ENCODE measurements at places on chromosomes 11 and 22. TPM values are rescaled to one million over a fixed set of nuclear protein-coding genes. Genes with fewer than 3 reads are reported as not detected.

DNA sequence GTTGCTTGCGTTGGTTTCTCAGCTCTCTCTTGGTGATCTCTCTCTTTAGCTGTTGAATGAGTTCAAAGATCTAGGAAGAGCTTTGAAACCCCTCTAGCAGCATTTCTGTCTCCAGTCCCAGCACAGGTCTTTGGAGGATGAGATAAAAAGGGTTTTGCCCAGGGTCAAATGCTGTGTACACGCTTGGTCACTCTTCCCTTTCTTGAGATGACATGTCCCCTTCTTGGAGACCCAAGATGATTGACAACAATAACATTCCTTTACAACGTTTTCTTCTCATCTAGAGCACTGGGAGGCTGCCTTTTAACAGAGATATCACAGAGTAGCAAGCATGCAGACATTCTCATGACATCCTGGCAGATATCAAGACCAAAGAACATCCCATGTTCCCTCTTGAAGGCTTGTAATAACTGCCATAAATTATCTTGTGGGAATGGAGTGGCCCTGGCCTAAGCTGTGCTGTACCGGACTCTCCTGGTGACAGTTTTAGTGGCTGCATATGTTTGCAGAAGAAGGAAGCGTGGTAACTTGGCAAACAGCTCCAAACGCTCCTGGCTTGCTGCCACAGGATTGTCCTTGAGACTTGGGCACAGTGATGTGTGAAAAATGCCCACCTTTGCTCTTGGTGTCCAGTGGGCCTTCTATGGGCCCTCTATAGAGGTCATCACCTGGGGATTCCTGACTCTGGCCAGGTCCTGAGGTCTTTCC, 107.8 kb downstream of the PTPRJ start:
- DNase-seq = no peak
- no peaks in the 10 kb centered on the region for H3K4me1 ChIP-seq
- H3K4me3 ChIP-seq = no peak overlapping the region
- no peaks in the 10 kb centered on the region for H3K36me3 ChIP-seq
- no peaks in the 10 kb centered on the region for H3K27me3 ChIP-seq
- no peak overlapping the region for H3K27ac ChIP-seq

SELENOM gene
- total RNA-seq = 35.0 TPM

OR2AG2 gene
- total RNA-seq = not detected

ASPHD2 gene
- total RNA-seq = 0.27 TPM
